ENCODE measurements at places on chromosomes 6 and 20.
A peak's percentile ranks its signal among the peaks of the same experiment; 100 is the strongest.

DNA sequence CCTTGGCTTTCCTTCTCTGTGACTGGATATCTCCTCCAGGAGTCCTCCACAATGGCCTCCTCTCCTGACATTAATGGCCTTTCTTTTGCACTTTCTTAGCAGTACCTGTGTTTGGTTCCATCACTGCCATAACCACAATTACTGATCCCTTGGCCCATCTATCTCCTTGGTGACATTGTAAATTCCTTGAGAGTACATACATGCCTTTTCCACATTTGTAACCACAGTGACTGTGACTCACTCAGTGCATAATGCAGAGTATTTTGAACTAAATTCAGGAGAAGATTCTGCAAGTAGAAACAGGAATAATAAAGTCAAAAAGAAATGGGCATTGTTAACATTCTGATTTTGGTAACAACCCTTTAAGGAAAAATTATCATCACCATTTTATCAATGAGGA lies 197.2 kb upstream of the SOX4 start:
- H3K4me1 ChIP-seq: peaks cover 5% of the 10 kb centered on the region
- H3K27ac ChIP-seq: no peak overlapping the region
- H3K4me3 ChIP-seq: no peak overlapping the region

DNA sequence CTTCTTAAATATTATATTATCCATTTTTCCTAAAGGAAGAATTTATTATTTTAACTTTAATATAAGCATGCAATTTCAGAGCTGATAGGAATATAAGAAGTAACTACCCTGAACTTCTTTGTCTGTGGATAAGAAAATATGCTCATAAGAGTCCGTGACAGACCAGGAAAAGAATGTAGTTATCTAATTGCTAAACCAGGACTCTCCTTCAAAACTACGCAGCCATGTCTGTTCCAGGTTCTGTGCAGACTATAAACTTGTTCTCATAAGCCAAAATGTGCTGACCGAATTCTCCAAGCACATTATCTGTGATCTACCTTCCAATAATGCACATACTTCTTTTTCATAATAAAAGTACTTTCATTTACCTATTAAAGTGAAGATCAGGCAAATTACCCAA lies 116.5 kb downstream of the TRDN start:
- peaks cover 33% of the 10 kb centered on the region for H3K4me1 ChIP-seq
- H3K27ac ChIP-seq: no peak overlapping the region
- no peak for DNase-seq
- no peaks in the 10 kb centered on the region for H3K36me3 ChIP-seq
- no peak overlapping the region for H3K4me3 ChIP-seq

DNA sequence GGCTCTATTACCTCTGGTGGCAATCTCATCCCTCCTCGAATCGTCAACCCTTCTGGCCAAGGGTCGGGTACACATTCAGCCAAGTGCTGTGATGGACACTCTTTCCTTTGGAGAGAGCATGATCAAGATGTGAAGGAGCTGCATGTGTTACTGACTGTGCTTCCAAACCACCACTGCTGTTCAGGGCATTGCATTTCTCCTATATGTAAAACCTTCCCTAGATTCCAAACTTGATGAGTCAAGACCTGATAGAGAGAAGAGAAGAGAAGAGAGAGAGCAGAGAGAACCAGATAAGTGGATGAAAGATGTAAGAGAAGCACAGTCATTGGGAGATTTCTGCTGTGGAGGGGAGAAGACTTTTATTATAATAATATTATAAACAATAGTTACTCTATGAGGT lies 162.2 kb downstream of the KCNQ5 start:
- no peaks in the 10 kb centered on the region for H3K27me3 ChIP-seq
- H3K4me3 ChIP-seq: no peak overlapping the region
- H3K4me1 ChIP-seq: peaks cover 24% of the 10 kb centered on the region
- no peaks in the 10 kb centered on the region for H3K36me3 ChIP-seq

DNA sequence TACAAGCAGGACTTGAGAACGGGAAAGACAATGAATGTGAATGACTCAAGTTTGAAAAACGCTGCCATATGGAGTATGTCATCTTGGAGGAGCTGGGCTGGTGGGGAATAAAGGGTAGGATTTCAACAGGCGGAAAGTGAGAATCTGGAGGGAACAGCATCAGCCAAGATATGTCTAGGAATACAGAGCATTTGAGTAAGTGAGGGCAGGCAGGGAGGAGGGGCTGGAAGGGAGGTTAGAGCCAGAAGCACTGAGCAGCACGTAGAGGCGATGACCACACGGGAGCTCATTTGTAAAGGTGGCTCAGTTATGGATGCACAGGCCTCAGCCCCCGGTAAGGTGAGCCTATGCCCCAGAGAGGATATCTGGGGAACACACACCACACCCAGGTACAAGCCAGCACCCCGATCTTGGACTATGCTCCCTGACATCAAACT lies 115.1 kb downstream of the ZMYND8 start:
- H3K4me1 ChIP-seq: no peaks in the 10 kb centered on the region
- H3K27me3 ChIP-seq: no peaks in the 10 kb centered on the region
- no peak overlapping the region for H3K27ac ChIP-seq
- DNase-seq: no peak
- H3K36me3 ChIP-seq: peaks cover 22% of the 10 kb centered on the region

GRCh38 chr6:37840940-37841300 lies 21.4 kb downstream of the ZFAND3 start:
- peaks cover 42% of the 10 kb centered on the region for H3K4me1 ChIP-seq
- H3K27me3 ChIP-seq: no peaks in the 10 kb centered on the region
- H3K36me3 ChIP-seq: no peaks in the 10 kb centered on the region
- no peak overlapping the region for H3K27ac ChIP-seq
- no peak for DNase-seq

- DNase-seq: no peak
- H3K4me1 ChIP-seq: no peaks in the 10 kb centered on the region
- no peak overlapping the region for H3K4me3 ChIP-seq
- H3K36me3 ChIP-seq: no peaks in the 10 kb centered on the region
These were observed 66.1 kb upstream of the GLP1R start for GRCh38 chr6:38982470-38982869.

- no peak overlapping the region for H3K27ac ChIP-seq
- peaks cover 37% of the 10 kb centered on the region for H3K36me3 ChIP-seq
- H3K4me3 ChIP-seq: peak overlapping the region; percentile 67
- DNase-seq: no peak
These were observed 35.4 kb downstream of the CEP250 start for GRCh38 chr20:35490736-35491181.

- H3K36me3 ChIP-seq: no peaks in the 10 kb centered on the region
- H3K27me3 ChIP-seq: no peaks in the 10 kb centered on the region
- H3K4me3 ChIP-seq: no peak overlapping the region
- peaks cover 20% of the 10 kb centered on the region for H3K4me1 ChIP-seq
These were observed 123.4 kb upstream of the HDGFL1 start for GRCh38 chr6:22445946-22446345.

DNA sequence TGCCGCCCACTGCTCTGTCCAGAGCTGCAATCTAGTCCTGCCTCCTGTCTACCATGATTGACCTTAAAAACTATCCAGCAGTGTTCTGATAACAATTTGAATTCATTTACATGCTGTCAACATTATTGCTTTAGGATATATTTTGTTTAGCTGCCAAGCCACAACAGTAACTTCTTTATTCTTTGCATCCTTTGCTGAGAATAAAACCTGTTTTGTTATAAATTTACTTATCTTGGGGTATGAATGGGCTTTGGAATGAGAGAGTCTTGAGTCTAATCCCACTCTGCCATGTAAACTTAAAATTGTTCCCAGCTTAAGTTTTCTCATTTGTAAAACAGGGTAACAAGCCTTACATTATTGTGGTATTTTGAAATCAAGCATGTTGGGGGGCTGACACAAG lies 116.4 kb downstream of the FLRT3 start:
- H3K4me3 ChIP-seq: no peak overlapping the region
- H3K36me3 ChIP-seq: no peaks in the 10 kb centered on the region
- H3K27ac ChIP-seq: no peak overlapping the region
- H3K4me1 ChIP-seq: no peaks in the 10 kb centered on the region

DNA sequence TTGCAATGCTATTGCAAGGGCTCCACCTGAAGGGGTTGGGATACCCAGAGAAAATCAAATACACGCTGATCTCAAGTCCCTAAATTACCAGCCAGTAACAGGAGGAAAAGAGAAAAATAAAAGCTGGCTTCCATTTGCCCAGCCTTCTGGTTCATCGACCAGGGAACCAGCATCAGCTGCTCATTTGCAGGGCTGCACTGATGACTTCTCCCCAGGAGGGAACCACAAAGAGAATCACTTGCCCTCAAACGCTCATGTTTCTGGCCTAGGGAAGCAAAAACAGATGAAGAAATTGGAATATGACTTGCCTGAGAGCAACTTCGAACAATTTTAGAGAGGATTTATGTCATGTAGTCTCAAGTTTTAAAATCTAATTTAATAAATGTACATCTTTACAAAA lies 119.7 kb downstream of the SH3BGRL2 start:
- H3K4me1 ChIP-seq: no peaks in the 10 kb centered on the region
- H3K27me3 ChIP-seq: no peaks in the 10 kb centered on the region
- H3K36me3 ChIP-seq: no peaks in the 10 kb centered on the region
- no peak overlapping the region for H3K4me3 ChIP-seq

DNA sequence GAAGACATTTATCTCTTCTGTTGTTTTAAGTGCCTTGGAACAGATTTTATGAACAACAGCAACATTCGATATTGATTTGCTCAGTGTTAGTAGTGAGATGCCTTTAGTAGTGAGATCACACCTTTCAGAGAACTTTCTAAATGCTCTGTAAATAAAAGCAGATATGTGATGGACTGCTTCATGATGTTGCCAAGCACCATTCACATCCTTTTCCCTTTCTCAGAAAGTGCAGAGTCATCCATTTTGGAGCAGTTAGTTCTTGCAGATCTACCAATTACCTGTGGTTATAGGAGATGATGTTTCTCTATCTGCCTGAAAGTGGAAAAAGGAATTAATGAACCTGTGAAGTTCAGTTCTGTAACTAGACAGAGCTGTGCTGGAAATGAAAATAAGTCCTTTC lies 27.0 kb downstream of the CBFA2T2 start:
- no peaks in the 10 kb centered on the region for H3K36me3 ChIP-seq
- peaks cover 7% of the 10 kb centered on the region for H3K4me1 ChIP-seq
- H3K27me3 ChIP-seq: no peaks in the 10 kb centered on the region
- no peak overlapping the region for H3K4me3 ChIP-seq
- H3K27ac ChIP-seq: no peak overlapping the region

DNA sequence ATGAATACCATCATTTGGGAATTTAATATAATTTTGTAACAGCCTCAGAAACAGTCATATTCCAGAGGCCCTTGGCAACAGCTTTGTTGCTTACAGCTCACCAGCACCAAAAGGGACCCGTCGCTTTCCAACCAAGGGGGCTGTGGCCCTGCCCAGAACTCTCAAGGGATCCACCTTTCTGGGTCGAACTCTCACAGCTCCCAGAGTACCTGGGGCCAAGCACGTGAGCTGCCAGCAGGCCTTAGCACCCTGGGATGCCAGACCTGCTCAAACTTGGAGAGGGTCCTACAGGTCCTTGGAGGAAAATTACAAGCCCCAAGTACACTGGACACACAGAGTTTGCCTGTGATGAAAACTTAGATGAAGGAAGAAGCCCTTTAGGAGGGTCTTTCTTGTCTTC lies 66.6 kb downstream of the SNX5 start:
- no peaks in the 10 kb centered on the region for H3K36me3 ChIP-seq
- no peak for DNase-seq
- H3K27ac ChIP-seq: no peak overlapping the region
- H3K4me1 ChIP-seq: no peaks in the 10 kb centered on the region
- H3K4me3 ChIP-seq: no peak overlapping the region

DNA sequence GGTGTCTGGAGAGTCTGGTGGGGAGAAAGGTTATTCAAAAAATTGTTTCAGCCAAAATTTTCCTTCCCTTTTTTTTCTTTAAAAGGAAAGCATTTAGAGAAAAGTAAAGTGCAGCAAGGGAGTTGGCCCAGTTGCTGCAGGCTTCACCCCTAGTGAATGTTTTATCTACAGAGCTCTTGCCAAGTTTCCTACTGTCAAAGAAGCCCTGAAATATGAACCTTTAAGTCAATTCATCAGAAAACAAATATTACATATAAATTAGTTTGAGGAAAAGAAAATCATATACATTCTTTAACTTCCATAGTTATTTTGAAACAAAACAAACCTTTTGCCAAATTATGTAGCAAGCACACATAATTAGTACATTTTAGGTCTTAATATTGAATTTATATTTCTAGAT lies 25.0 kb upstream of the HMGCLL1 start:
- H3K4me3 ChIP-seq: no peak overlapping the region
- no peaks in the 10 kb centered on the region for H3K36me3 ChIP-seq
- no peak overlapping the region for H3K27ac ChIP-seq
- no peaks in the 10 kb centered on the region for H3K4me1 ChIP-seq

GRCh38 chr6:95159557-95159956 lies 417.8 kb upstream of the MANEA start:
- H3K27me3 ChIP-seq: no peaks in the 10 kb centered on the region
- no peak overlapping the region for H3K27ac ChIP-seq
- no peaks in the 10 kb centered on the region for H3K4me1 ChIP-seq
- no peak for DNase-seq
- H3K4me3 ChIP-seq: no peak overlapping the region

GRCh38 chr6:157998707-157999167 lies 17.1 kb downstream of the SYNJ2 start:
- peaks cover 49% of the 10 kb centered on the region for H3K4me1 ChIP-seq
- no peak for DNase-seq
- H3K4me3 ChIP-seq: no peak overlapping the region
- H3K36me3 ChIP-seq: no peaks in the 10 kb centered on the region
- H3K27ac ChIP-seq: no peak overlapping the region
- no peaks in the 10 kb centered on the region for H3K27me3 ChIP-seq

DNA sequence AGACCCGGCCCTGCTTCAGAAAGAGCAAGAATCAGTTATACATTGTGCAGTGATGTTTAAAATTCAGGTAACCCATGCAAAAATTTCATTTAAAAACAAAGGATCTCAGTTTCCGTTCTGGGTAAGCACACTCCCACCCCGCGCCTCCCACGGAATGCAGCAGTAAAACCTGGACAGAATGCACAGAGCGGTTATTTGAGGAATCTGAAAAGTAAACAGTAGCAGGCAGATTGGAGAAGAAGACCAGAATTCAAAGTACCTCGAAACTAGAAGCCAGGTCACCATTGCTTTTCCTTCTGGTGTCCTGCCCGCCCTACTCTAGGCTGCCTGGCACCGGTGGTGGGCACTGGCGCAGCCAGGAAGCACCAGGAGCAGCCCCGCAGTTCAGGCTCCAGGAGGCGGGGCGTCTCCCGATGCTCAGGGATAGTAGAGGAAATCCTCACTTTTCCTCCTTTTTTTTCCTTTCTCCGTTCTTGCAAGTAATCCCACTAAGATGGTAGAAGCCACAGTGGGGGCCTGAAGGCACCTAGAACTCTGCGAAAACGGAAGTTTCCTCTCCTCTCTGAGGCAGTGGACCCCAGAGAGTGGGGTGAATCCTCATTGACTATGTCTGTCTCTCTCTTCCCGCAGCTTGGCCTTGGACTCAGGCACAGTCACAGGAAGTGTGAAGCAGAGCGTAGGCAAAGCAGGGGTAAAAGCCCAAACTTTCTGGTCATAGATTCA lies 28.3 kb downstream of the METTL24 start:
- peak overlapping the region; percentile 57 for H3K4me3 ChIP-seq
- no peaks in the 10 kb centered on the region for H3K36me3 ChIP-seq
- no peak for DNase-seq
- no peaks in the 10 kb centered on the region for H3K27me3 ChIP-seq

GRCh38 chr6:165906-166305 lies 126.4 kb upstream of the DUSP22 start:
- H3K27me3 ChIP-seq: no peaks in the 10 kb centered on the region
- H3K36me3 ChIP-seq: no peaks in the 10 kb centered on the region
- no peak overlapping the region for H3K27ac ChIP-seq
- DNase-seq: no peak

- no peaks in the 10 kb centered on the region for H3K36me3 ChIP-seq
- H3K4me1 ChIP-seq: no peaks in the 10 kb centered on the region
- no peak overlapping the region for H3K4me3 ChIP-seq
- DNase-seq: no peak
- H3K27ac ChIP-seq: no peak overlapping the region
These were observed 75.1 kb upstream of the B3GAT2 start for GRCh38 chr6:71031912-71032311.
